ENCODE measurements at places on chromosomes 5 and 9.

DNA sequence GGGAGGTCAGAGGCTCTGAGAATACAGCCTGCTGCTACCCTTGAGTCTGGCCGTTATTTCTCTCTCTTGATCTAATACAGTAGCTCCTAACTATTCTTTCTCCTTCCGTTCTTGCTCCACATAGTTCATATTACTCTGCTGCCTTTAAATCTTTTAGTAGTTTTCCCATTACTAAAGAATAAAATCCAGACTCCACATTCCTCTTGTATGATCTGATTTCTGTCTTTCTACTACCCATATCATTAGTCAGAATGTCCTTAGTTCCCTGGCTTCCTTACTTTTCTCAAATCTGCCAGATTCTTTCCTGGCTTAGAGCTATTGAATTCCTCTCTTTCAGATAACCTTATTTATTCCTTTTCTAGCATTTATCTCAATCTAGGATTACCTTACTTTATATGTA is 40.0 kb downstream of the MARCHF6 start:
- no peak for DNase-seq

- DNase-seq, result no peak
Observed at GRCh38 chr5:130532786-130533185, 628.5 kb downstream of the CHSY3 start.

DNA sequence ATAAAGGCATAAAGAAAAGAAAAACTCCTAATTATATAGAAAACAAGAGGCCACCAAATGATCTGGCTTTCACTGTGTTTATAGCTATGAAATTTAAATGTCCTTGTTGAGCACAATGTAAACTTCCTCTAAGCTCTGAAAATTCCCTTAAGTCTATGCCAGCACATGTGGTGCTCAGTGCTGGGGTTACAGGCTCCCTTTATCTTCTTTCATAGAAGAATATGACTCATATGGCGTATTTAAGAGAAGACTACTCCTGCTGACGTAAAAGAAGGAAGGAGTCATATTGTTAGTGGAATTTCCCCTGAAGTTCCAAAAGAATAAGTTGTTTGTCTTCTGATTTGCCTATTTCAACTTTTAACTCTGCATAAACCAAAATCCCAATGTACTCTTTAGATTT is 30.4 kb downstream of the RNF145 start:
- peak; percentile 67 for DNase-seq

DNA sequence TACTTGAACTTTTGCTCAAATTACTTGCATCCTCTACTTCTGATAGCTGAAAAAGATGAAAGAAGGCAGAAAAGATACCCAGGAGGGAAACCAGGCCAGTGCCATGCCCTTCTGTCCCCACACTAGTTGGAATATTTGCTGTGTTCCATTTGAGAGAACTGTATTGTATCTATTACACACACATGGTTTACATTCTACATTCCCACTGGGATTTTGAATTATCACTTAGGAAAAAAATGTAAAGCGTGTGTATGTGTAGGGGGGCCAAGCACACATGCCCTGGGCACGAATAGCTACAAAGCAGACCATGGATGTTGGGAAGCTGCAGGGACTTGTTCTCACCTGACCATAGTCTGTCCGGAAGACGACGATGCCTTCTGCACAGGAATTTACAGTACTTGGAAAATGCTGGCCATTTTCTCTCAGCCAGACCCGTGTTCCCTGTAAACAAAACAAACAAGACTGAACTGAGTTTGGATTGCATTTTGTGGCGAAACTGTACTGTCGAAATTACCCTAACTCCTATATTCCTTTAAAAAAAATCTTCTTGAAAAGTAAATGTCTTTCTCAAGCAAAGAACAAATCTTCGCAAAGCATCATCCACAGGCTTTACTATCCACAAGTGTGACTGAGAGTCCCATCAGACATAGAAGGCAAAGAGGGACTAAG is 58.7 kb downstream of the MYO10 start:
- DNase-seq, result no peak

GRCh38 chr5:18944771-18945170 is 1043.2 kb downstream of the CDH18 start:
- DNase-seq, result no peak

DNA sequence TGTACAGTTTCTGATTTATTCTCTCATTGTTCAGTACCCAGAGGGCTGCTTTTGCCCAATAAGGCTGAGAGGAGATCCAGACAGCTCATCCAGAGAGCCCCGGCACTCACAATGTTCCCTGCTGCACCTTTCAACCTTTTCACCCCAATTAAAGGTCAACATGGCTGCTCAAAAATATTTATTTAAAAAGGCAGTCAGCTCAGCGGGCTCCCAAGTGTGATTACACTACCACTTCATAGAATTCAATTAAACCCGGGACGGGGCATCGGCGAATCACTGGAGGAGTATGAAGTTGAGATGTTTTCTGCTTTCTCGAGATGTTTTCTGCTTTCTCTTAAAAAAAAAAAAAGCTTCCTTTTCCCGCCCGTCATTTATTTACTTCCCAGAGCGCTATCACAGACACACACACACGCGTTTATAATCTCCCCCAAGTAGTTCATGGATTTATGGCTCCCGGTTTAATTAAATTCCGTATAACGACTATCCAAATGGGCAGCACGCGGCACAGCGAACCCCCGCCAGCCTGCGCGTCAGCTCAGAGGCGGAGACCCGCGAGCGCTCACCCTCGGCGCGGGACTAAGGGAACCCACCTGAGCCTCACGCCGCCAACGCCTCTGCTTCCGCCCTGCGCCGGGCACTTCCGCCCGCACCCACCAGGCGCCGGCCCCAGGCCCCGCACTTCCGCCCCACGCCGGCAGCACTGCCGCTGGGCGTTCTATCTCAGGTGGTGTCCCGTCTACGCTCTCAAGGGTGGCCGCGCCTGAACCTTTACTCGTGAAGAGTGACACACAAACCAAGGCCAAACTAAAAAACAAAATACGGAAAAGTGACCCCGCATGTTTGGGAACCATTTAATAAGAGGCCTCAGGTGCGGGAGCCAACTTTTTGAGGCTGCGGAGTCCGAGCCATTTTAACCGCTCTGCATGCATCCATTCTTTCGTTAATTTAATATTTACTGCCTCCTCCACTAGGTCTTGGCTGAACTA is at the start of gene C5orf63:
Gene C5orf63 (minus strand): TSS at position 642 of the 986 bp plus-strand sequence. CDS start 14,507 bp downstream, outside the sequence.
- DNase-seq, result peak; percentile 67

DNA sequence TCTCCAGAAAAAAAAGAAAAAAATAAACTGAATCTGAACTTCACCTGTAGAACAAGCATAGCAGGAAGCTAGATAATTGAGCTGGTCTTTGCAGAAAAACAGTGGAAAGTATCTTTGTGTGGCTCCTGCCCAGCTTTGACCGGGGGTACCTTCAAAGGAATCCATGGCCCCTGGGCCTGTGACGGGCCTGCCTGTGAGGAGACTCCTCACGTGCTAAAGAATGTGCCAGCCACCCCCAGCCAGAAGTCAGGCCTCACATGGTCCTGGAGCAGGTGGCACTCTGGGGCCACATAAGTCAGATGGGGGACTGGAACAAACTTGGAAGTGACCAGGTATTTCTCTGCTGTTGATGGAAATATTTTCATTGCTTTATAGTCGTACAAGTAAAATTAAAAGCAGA is 4.1 kb downstream of the NDUFS6 start:
- no peak for DNase-seq
